ENCODE measurements at places on chromosomes 11 and 22.

- no peak for DNase-seq
These were observed 64.8 kb downstream of the IGF2 start for GRCh38 chr11:2074266-2074825.

DNA sequence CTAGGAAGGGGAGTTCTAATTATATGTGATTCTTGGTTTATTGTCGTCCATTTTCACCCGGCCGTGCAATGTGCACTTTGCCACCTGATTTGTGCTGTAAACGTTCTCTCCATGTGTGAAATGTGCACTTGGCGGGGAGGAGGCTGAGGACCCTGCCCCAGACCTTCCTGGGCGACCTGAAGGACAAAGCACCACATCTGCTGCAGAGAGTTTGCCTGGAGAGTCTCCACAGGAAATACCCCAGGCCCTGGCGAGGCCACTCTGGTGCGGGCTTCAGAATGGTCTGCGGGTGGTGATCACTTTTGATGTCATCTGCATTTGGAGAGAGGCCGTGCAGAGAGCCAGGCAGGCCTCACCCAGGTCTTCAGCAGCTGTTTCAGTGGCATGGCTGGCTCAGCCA, 224.7 kb downstream of the BRD1 start:
- DNase-seq, result no peak

- no peak for DNase-seq
These were observed 16.6 kb downstream of the YPEL1 start for GRCh38 chr22:21719024-21719423.

- no peak for DNase-seq
These were observed 43.9 kb downstream of the BIRC2 start for GRCh38 chr11:102390667-102391465.

DNA sequence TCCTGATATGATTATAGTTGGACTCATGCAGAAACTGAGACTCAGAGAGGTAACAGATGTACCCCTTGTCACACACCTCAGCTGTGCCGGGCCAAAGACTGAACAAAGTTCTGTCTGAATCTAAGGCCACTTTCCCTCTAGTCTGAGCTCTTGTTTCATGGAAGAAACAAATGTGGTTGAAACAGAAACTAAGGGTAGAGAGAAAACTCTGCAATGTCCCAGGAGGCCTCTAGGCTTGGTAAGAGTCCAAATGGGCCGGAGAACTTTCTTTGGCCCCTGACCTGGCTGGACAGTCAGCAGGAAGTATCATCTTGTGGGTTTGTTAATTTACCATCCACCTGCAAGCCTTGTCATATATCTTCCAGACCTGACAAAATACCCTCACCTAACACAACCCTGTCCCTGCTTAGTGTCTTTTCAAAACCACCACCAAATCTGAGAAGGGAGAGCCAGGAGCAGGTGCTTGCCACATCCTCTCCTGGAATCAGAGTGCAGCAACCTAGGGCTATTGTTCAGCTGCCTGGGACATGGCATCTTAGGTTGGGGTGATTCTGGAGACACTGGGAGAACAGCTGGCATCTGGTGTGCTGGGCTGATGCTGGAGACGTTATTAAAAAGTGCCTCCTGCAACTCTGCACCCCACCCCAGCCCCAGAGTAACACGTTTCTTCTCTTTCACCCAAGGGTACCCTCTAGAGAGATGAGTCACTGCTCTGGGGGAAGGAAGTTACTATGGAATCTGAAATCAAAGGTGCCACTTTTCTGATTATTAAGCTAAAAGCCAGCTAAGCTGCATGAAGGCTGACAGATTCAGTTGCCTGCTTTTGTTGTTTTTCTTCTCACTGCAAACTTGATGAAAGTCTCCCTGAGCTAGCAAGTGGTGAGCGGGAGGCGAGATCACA, 126.3 kb upstream of the TIMP3 start:
- no peak for DNase-seq

DNA sequence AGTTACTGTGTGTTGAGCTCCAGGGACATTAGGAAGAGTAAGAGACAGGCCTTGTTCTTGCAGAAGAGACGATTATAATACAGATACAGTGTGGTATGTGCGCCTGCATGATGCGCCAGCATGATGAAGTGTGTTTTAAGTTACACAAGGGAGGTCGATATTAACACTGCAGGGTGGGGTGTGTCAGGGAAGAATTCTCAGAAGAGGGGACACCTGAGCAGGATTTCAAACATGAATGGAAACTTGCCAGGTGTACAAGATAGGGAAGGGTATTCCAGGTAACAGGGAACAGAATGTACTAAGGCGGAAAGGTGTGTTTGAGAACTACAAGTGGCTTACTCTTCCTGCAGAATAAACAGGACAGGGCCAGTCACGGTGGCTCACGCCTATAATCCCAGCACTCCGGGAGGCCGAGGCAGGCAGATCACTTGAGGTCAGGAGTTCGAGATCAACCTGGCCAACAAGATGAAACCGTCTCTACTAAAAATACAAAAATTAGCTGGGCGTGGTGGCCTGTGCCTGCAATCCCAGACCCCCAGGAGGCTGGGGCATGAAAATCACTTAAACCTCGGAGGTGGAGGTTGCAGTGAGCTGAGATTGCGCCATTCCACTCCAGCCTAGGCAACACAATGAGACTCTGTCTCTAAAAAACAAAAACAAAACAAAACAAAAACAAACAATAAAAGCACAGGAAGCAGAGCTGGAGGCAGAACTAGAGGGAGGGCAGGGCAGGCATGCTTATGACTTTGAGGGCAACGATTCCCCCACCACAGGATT, 59.0 kb downstream of the SYN3 start:
- DNase-seq, result no peak

DNA sequence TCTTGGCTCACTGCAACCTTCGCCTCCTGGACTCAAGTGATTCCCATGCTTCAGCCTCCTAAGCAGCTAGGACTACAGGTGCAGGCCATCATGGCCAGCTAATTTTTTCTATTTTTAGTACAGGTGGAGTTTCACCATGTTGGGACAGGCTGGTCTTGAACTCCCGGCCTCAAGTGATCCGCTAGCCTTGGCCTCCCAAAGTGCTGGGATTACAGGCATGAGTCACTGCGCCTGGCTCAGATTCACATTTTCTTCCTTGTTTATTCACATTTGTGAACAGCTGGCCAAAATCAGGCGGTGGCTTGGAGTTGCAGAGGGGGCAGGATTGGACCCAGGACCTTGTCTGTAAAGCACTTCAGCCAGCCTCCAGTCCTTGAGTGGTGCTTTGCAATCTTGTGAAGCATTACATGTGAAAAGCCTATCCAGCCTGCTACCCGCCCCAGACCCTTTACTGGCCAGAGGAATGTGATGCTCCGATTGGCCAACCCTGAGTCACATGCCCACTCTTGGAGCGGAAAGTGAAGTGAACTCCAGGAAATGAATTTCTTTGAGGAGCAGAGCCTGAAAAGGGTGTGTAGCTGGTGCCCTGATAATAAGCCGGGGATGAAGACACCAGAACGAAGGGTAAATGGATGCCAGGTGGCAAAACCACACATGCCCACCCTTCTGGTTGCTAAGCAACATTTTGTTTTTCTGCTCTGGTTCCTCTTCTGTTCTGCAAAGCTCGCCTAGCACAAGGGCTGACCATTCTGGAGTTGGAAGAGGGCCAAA, 62.6 kb upstream of the PTPRJ start:
- DNase-seq, result no peak

- no peak for DNase-seq
These were observed 1.5 kb downstream of the CACNG2 start for GRCh38 chr22:36701965-36702621.

GRCh38 chr11:57544566-57544965, 7.2 kb downstream of the SMTNL1 start:
- no peak for DNase-seq

DNA sequence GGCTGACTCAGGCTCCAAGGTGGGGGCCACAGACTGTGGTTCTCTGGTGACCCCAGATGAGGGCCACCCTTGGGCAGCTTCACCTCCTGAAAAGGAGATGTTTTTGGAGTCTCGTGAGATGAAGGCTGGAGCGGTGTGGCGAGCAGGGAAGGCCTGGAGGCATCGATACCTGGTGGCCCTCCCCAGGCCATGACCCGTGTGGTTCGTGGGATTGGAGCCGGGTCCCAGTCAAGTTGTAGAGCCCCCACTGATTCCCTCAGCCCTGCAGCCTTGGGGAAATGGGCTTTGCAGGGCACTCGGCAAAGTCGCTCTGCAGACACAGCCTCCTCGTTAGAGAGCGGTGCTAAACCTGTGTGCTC, 1083.4 kb downstream of the BRD1 start:
- DNase-seq, result no peak

GRCh38 chr22:38177044-38177443, 4.6 kb downstream of the PLA2G6 start:
- DNase-seq, result no peak

DNA sequence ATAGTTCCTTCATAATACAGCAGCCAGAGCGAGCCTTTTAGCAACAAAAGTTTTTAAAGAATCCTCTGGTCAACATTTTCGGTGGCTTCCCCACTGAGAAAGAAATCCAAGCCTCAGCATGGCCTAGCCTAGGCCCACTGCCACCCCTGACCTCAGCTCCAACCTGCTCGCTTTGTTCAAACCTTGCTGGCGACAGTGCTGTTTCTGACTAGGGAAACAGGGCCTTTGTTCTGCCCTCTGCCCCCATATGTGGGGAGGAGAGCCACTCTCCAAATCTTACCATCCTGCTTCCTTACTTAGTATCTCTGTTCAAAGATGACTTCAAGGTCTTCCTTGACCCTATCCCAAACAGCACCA, 95.8 kb downstream of the CCDC83 start:
- no peak for DNase-seq

GRCh38 chr11:66915046-66915832, 42.9 kb downstream of the PC start:
- DNase-seq, result no peak

DNA sequence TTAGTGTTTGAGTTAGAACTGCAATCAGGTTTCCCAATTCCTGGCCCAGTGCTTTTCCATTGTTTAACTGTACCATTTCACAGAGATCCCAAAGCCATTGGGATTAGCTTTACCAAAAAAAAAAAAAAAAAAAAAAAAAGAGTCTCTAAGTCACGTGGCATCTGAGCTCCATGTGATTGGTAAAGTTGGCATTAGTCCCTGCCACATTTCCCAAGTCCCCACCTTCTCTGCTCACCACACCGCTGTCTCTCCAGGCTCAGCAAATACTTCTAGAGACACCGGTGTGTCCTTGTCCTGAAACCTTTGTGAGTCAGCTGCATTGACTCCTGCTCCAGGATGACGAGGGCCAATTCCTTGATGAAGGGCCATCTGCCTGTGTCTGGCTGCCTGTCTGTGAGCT, 305.3 kb downstream of the KIRREL3 start:
- DNase-seq, result no peak

DNA sequence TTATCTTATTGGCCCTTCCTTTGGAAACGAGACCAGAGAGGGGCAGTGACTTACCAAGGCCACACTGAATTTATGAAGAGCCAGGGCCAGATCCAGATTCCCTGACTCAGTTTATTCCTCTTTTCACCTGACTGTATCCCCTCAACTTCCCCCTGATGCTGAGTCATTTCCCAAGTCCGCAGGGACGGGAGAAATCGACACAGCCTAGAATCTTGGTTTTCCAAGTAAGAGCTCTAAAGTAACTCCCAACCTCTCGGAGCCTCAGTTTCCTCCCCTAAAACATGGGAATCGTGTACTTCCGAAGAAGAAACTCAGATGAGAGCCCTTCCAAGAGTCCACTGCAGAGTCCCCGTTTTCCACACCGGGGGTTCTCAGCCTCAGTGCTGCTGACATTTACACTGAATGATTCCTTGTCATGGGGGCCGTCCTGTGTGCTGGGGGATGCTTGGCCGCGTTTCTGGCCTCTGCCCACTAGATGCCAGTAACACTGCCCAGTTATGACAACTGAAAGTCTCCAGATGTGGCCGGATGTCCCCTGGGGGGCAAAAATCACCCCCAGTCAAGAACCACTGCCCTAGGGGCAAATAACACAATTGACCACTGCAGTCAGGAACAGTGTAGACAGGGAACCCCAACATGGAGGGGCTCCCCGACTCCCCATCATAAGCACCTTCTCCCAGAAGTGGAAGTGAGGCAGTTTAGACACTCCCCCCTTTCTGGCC, 11.2 kb downstream of the MPST start:
- DNase-seq, result no peak

GRCh38 chr11:71194710-71195109, 57.7 kb downstream of the SHANK2 start:
- DNase-seq, result no peak

DNA sequence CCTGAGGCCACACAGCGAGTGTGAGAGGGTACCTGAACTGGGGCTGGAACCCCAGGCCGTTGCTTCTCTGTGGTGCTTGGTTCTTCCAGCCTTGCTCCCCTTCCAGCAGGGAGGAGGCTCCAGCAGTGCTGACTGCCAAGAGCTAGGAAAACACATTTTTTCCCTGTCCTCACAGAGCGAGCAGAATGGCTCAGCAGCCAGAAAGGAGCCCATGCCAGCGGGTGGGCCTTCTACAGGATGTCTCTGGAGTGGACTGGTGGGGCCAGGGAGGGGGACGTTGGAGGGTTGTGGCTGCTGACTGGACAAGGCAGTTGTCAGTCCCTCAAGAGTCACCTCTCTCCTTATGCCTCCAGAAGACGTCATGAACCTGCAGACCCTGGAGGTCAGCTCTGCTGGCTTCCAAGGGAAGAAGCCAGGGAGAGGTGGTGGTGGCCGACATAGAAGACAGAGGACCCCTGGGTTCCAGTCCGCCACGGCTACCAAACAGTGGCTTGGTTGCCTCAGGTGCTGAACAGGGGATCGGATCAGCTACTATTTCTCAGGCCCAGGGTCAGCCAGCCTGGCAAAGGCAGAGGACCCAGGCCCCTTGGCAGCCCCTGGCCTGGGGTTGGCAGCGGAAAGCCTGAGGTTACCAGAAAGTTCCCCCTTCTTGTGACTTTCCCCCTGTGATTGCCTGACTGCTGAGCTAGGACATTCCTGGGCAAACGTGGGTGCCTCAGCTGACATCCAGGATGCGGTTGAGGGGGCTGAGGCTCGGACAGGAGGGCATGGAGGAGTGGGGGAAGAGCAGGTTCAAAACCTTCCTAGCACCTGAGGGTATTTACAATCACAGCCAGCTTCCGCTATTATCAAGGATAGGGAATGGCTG, 3.7 kb downstream of the MAFF start:
- DNase-seq, result no peak
